ENCODE measurements at places on chromosomes 1 and 21.
A peak's percentile ranks its signal among the peaks of the same experiment; 100 is the strongest.

DNA sequence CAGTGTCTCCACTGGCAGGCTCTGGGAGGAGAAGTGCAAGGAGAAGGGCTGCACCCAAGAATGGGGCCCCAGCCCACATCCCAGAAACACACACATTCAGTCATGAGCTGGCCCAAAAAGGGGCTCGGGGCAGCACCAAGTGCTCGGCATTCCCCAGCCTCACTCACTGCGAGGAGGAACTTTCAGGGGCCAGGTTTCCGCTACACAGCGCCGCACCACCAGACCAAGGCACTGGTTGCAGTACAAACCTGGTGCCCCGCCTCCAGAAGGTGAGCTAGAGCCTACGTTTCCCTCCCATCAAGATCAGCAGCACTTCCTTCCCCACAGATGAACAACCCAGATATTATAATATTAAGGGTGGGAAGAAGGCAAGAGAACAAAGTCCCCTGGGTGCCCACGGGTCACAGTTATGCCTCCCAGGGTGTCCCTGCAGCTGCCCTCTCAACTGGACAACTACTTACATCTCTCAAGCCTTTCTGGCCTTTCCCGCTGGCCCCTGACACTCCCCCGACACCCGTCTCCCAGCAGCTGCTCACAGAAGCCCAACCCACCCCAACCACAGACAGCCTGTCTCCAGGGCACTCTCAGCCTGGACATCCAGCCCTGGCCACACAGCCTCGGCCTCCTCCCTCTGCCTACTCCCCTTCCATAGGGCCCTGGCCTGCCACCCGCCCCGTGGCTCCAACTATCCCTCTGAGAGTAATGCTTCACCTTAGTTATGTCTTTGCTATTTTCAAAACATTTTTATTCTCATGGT lies 3.8 kb downstream of the PBXIP1 start:
- peak; percentile 71 for DNase-seq

- DNase-seq = no peak
Measured at GRCh38 chr1:216290074-216290473, 133.2 kb downstream of the USH2A start.

DNA sequence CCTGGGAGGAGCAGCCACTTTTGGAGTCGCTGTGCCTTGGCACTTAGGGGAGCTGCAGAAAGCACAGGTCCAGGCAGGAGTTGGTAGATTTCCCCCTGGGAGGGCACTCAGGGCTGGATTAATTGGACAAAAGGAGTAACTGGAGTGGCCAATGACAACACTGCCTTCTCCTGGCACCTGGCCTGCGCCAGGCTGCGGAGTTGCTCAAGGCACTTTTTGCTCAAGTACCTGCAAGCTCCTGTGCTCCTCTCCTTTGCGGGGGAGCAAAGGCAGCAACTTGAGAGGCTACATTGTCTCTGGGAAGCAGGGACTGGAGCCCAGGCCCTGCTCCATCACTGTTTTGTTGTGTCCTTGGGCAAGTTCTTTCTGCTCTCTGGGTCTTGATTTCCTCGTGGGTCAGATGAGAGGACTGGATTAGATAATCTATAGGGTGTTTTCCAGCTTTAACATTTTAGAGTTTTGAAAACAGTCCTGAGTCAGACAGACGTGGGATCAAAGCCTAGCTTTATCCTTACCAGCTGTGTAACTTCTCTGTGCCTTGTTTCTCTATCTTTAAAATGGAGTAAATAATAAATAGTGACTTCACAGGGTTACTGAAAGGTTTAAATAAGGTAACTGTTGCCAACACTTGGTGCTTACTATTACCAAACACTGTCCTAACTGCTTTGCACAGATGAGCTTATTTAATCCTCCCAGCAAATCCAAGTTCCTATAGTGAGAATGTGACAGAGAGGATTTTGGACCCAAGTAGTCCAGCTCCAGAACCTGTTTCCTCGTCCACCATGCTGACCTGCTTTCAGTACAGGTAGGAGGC lies 18.0 kb upstream of the GRHL3 start:
- DNase-seq = no peak

DNA sequence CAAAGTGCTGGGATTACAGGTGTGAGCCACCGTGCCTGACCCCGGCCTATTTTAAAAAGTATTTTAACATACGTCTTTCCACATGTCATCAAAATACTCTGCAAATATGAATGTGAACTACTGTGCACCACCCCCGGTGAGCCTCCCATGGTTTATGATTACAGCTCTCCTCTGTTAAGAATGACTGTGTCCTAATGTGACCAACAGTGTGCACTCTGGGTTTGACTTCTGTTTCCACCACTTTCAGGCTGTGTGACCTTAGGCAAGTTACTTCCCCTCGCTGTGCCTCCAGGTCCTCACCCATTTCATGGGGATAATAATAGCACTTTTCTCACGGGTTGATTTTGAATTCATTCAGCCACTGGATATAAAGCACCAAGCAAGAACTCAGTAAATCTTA lies 14.7 kb downstream of the AMPD2 start:
- no peak for DNase-seq

DNA sequence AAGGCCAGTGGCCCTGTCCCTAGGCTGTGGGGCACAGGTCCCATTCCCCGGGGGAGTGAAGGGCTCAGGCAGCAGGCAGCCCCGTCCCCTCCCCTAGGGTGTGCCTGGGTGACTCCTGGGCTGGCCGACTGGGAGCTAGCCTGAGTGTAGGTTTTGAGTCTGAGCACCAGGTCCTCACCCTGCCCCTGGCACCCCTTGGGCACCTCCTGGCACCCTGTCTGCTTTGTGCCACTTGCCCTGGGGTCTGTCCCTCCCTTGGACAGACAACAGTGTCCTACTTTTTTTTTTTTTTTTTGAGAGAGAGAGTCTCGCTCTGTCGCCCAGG lies 24.2 kb downstream of the RRP1 start:
- no peak for DNase-seq

DNA sequence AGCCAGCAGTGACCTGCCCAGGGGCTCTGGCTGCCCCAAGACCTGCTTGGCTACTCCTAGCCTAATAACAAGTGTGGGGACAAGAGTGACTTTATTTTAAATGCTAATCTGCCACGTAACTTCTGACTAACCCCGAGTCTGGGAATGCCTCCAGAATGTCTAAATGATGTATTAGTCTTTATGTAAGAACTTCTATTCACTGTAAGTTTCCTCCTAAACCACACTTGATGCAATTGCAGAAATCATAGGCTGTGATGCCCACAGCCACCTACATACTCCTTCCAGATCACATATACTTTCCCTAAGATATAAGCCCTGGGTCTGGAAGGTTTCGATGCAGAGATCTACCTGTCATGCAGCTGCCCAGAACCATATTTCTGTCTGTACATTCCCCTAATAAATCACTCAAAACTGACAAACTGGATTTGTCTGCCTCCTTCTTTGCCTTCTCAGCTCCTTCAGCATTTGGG lies 5.9 kb upstream of the VPS45 start:
- DNase-seq = no peak

- no peak for DNase-seq
Measured at GRCh38 chr21:26099610-26100219, 70.9 kb downstream of the APP start.

DNA sequence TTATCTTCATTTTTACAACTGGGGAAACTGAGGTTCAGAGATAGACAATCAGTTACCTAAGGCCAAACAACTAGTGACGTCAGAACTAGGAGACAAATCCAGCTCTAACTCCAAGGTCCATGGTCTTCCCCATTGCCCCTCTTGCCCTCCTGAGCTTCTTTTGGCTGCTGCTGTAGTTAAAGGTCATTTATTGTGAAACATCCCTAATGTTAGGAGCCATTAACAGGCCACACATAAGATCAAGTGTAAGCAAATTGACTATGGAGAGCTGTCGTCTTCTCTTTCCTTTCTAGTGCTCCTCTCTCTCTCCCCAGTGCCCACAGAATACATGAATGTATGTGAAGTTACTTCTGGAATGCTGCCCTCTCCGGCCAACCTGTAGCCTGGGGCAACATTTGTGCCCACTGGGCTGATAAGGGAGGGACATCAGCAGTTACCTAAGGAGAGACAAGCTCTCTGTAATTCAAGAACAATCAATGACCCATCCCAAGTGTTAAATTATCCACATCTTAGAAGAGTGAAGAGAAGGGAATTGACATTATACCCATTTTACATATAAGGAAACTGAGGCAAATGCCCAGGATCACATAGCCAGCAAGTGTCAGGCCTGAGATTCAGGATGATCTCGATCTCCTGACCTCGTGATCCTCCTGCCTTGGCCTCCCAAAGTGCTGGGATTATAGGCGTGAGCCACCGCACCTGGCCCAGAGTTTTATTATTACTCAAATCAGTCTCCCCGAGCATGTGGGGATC lies 40.1 kb downstream of the PTAFR start:
- DNase-seq = no peak

- DNase-seq = no peak
Measured at GRCh38 chr1:108504447-108504846, 54.3 kb downstream of the NBPF6 start.

- DNase-seq = no peak
Measured at GRCh38 chr1:234975941-234976860, 152.4 kb downstream of the TOMM20 start.

GRCh38 chr21:41800425-41801320 lies 33.8 kb upstream of the RIPK4 start:
- DNase-seq = no peak

DNA sequence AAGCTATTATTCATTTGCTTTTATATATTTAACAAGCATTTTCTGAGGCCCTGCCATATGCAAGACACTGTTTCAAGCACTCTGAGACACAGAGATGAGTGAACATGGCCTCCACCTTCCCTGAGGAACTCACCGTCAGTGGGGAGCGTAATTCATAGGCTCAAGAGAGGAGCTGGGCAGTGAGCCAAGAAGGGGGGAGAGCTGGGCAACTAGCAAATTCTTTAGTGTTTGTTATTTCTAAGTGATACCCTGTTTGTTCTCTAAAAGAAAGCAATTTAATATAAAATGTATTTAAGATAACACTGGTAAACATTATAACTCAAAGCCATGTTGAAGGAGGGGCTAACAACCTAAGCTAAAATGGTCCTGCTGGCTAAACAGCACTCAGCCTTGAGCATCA lies 119.2 kb upstream of the NGF start:
- no peak for DNase-seq

- no peak for DNase-seq
Measured at GRCh38 chr1:23526329-23527041, 4.5 kb downstream of the E2F2 start.

DNA sequence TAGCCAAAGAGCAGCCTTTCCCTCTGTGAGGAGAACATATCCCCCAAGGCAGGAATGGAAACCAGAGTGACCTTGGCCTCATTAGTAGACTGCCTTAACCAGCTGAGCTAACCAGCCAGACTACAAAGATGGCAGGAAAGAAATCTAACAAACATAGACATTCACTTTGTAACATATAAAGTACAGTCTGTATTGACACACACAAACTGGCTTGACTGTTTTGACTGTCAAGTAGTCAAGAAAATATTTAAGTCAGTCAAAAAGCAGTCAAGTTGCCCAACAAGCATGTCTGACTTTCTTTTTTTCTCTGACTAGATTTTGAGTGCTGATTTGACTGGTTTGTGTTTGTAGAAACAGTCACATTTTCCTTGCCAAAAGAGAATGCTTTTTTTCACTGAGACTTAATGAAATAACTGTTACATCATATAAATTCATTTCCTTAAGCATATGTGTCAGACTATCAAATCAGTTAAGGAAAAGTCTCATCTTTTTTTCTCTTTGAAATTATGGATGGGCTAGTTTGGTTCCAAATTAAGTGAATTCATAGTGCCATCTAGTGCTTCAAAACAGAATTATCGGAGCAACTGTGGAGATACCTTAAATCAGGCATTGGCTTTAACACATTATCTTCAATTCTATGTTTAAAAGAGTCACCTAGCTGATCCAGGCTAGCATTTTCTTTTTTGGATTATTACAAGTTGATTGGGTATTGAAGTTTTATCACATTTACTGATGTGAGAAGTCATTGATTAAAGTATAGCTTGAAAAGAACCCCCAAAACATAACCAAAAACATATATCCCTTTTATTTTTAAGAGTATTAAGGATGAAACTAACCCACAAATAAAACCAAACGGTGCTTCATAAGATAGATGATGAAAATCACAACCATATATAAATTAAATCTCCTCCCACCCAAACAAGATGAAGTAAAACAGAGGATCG lies 75.0 kb downstream of the ATP6V1G3 start:
- DNase-seq = no peak

GRCh38 chr1:181345146-181345545 lies 138.2 kb upstream of the CACNA1E start:
- no peak for DNase-seq

DNA sequence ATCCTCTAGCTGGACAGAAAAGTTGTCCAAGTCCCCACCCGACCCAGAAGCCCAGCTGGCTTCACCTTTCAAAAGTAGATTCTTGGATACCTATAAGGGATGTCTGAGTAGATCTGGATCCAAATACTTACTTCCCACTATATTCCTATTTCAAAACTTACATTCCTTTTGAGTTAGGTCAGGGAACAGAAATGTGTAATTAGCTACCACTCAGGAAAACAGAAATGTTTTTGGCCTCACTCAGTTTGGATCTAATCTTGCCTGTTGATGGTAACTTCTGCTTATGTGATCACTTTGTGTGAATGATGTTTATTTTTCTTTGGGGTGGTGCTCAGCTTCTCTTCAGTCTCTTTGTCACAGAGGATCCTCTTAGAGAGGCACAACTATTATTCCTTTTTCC lies 814.4 kb upstream of the RGS18 start:
- DNase-seq = no peak

GRCh38 chr1:162013289-162013688 lies 10.4 kb downstream of the OLFML2B start:
- DNase-seq = no peak

GRCh38 chr1:47942240-47942629 lies 55.0 kb downstream of the TRABD2B start:
- DNase-seq = no peak

Measured in T-helper 17 cell (primary cell).